NCI-H1105 (cell line): ENCODE measurements at places on chromosomes 12 and 14.

GRCh38 chr12:41108032-41108431 is 80.1 kb upstream of the PDZRN4 start:
- DNase-seq, result no peak

DNA sequence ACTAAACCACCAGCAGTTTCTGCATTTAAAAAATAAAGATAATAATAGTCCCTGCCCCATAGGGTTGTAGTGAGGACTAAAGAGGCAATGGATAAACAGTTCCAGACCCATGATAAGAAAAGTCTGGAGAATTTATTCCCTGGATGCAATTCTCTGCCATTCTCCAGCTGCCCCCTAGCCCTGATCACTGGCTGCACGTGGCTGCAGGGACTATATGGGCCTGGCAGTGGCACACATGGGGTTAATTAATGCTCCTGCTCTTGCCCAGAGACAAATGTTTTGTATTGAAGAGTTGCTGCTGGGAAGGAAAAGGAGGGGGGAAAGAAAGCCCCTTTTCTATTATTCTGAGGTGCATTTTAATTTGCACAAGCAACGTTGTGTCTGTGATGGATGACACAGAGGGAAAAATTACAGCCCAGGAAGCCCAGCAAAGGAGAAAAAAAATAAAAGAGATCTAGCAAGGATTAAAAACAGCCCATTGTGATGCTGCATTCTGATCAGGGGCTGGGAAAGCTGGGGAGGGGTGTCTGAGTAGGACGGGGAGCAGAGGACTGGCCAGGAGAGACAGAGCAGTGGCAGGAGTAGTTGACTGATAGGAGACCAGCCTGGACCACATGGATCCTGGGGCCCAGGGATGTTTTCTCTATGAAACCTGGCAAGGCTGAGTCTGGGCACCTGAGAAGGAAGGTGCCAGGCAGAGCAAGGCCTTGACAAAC is 149.3 kb downstream of the ESRRB start:
- DNase-seq, result no peak

DNA sequence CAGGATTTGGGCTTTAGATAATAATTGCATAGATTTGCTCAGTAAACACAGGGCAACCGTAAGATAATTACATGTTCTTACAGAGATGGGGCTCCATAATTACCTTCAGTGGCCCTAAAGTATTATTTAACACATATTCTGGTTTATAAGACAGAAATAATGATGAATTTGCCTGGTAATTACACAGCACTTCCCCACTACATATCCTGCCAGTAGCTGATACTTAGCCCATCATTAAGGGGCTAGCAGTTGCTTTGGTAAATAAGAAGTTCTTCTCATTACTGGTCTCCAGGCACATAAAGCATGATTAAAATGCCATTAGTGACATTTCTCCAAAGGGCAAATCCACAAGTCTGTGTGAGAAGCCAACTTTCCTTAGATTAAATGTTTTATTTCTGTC is 158.7 kb downstream of the NUAK1 start:
- peak; percentile 67 for DNase-seq

DNA sequence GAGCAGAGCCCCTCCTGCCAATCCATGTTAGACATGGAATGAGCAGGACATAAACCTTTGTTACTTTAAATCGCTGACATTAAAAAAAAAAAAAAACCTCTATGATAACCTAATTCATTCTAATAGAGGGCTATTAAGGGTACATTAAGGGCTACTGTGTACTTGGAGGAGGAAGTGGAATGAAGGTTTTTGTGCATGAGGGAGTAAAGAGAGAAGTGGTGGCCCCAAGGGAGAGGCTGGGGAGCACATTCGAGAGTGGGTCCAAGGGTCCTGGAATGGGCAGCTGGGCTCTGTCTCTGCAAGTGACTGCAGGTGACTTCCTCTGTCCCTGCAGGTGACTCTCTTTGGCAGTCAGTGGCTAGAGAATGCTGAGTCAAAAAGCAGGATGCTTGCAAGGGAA is 32.1 kb upstream of the PTGDR start:
- no peak for DNase-seq

DNA sequence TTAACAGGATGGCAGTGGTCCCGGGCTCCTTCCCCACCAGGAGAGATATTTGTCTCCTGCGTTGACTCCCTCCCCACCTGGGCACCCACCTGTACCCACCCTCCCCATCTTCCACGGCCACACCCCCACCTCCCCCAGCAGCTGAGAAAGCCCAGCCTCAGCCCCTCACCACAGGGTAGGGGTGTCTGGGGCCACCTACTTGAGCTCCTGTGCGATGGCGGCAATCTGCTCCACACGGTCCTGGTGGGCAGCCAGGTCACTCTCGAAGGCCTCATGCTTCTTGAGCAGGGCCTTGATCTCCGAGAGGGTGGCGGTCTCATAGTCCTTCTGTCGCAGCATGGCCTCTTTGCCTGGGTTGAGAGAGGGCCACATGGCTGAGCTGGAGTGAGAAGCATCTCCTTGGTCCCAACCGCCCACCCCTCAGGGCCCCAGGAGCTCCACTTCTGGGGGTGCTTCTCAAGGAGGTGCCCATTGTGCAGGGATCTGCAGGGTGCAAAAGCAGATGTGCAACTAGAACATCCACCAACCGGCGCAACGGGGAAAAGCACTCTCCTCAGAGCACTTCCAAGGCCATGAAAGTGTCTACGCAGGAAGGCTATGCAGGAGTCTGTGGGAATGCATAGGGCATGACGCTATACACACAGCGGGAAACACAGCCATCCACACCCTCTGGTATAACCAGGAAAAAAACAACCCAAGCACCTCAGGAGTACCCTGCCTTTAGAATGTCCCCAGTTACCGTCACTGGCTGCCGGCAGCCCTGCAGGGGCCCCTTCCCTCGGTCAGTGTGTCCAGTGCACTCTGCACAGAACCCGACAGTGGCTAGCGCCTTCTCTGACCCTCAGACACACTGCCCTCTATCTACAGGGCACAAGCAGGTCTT is 92.6 kb upstream of the ZFP36L1 start:
- no peak for DNase-seq

DNA sequence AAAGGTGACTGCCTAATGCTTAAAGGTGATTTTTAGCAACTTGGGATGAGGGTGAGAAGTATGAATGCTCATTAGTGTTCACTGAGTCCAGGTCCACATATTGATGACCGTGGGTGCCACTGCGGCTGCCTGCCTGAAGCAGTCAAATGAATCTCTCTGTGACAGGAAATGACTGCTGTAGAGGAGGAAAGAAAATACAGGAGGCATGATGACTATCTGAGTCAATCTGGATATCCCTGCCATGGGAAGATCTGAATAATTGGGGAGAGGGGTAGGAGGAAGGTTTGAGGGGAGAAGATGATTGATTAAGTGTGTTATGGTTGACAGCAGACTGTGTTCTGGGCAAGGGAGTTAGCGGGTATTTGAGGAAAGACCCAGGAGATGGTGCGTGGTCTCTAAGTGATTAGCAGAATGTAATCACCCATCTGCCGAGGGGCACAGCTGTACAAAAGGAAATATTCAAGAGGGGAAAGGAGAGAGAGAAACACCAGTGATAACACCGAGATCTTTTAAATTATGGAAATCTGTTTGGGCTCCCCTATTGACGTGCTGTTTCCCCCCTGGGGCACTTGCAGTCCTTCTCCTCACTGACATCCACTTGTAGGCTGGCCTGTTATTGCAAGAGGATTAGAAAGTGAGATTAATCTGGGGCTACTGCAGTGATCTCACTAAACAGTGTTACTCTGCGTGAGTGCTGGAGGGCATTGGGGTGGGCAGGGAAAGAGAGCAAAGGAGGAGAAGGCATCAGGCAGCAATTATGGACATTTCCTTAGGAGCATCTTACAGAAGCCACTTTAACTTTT is 97.7 kb downstream of the AKAP6 start:
- no peak for DNase-seq

DNA sequence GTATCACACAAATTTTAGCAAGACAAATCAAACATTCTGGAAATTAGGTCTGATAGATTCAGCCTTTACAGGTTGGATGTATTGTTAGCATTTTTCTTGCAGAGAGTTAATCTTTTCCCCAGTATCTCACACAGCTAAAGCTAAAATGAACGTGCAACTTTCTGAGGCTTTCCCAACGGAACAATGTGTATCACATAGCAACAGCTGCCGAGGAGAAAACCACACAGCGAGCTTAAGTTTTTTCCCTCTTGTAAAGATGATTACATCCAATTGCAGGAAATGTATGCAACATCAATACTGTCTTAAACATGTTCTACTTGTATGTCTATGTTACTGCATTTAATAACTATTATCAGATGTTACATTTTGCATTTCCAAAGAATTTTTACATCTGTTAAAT is 182.2 kb downstream of the CCDC59 start:
- DNase-seq, result peak; percentile 4

DNA sequence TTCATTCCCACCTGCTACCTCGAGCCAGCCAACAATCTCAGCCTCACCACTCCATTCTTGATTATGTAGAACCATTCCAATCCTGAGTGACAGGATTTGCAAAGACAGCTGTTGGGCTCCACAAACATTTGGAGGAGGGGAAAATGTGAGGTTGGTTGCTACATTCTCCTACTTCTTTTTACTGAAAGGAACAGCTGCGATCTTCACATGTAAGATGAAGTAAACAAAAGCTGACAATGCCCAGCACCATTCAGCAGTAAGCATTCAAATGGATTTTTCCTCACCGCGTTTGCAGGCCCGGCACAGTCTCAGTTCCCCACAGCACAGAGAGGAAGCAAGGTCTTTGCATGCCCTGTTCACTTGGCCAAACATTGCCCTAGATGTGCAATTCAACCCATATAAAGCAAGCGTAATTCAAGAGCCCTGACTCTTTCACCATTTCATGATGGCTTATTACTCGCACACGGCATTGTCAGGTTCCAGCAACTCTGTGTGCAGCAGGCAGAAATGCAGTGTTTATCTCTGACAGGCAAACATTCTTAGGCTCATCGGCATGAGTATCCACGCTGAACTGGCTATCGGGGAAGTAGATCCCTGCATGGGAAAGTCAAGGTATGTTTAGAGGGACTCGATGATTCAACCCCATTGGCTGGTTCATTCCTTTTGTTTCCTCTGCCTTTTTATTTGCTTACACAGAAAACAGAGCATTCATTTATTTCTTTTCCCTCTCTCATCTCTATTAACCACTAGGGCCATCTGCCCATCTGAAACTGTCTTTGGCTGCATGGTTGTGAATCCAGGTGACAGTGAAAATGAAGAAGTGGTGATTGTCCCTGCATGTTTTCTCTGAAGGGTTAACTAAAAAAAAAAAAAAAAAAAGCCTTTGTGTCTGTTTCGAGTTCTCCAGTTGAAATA is 236.1 kb upstream of the PLEKHG7 start:
- no peak for DNase-seq

- no peak for DNase-seq
Measured at GRCh38 chr12:46387670-46388069, 15.1 kb upstream of the SLC38A2 start.

- DNase-seq, result no peak
Measured at GRCh38 chr12:75725521-75726111, 214.2 kb upstream of the KRR1 start.

DNA sequence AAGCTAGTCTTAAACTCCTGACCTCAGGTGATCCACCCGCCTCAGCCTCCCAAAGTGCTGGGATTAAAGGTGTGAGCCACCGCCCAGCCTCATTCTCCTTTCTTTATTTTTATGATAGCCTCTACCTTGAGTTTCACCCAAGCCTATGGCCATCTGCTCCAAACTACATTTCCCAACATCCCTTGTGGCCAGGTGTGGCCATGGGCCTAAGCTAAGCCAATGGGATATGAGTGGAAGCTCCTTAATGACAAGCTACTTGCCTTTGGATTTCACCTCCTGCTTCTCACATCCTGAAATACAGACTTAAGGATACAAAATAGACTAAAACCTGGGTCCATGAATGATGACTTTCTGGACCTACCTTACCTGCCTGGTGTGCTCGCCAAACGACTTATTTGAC is 46.2 kb downstream of the DPF3 start:
- no peak for DNase-seq

DNA sequence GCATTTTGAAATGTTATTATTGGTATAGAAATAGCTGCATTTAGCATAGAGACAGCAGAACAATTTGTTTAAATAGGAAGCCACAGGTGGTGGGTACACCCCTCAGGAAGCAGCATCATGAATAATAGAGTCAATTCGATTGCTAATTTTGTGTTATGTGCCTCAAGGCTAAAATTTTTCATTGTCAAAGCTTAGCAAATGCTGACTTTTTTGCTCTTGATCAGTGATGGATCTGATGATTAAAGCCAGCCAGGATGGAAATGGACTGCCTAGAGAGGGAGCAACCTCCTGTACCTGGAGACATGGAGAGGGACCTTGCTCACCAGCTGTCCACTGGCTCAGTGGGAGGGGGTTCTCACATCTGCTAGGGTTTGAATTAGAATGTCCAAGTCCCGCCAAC is 4.5 kb upstream of the KRT8 start:
- DNase-seq, result no peak
